ENCODE measurements at places on chromosomes 11 and 22. TPM values are rescaled to one million over a fixed set of nuclear protein-coding genes. Genes with fewer than 3 reads are reported as not detected.

SHANK2 gene
- total RNA-seq = 8.2 TPM

MS4A6E gene
- total RNA-seq = 4.8 TPM

E2F8 gene
- 1.4 TPM for total RNA-seq

SFI1 gene
- total RNA-seq = 84.4 TPM

TYR gene
- total RNA-seq = not detected

MS4A6A gene
- 309 TPM for total RNA-seq

C22orf31 gene
- not detected for total RNA-seq

FBXO3 gene
- 32.8 TPM for total RNA-seq

RIMBP3C gene
- total RNA-seq = 0.34 TPM

H19 gene
- total RNA-seq = 259 TPM

PATZ1 gene
- 24.7 TPM for total RNA-seq

PDGFD gene
- total RNA-seq = 3.4 TPM

PLA2G3 gene
- total RNA-seq = not detected

USP35 gene
- 6.2 TPM for total RNA-seq

TPBGL gene
- 0.16 TPM for total RNA-seq

KRTAP5-8 gene
- total RNA-seq = not detected
